Panc1 (cell line): ENCODE measurements at places on chromosomes 12 and 14. TPM values are rescaled to one million over a fixed set of nuclear protein-coding genes. Genes with fewer than 3 reads are reported as not detected.

Gene ZFYVE1
- 19.8 TPM for total RNA-seq

- no peak for DNase-seq
Observed at GRCh38 chr12:29957835-29958234, 174.1 kb upstream of the TMTC1 start.

Gene CLEC7A
- not detected for total RNA-seq

GRCh38 chr12:75446857-75447256 lies 33.7 kb upstream of the GLIPR1 start:
- no peak for DNase-seq

DNA sequence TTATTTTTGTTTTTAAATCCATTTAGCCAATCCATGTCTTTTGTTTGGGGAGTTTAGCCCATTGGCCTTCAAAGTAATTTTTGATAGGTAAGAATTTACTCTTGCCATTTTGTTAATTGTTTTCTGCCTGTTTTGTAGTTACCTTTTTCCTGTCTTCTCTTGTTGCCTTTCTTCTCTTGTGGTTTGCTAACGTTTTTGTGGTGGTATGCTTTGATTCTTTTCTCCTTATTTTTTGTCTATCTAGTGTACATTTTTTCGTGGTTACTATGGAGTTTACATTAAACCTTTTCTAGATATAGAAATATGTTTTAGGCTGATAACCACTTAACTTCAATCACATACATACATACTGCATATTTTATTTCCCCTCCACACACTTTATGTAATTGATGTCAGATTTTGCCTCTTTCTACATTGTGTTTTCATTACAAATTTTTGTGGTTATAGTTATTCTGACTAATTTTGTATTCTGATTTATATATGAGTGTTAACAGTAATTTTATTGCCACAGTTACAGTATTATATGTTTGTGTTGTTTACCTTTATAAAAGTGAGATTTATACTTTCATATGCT lies 19.2 kb upstream of the PPP1R12A start:
- DNase-seq = no peak

DNA sequence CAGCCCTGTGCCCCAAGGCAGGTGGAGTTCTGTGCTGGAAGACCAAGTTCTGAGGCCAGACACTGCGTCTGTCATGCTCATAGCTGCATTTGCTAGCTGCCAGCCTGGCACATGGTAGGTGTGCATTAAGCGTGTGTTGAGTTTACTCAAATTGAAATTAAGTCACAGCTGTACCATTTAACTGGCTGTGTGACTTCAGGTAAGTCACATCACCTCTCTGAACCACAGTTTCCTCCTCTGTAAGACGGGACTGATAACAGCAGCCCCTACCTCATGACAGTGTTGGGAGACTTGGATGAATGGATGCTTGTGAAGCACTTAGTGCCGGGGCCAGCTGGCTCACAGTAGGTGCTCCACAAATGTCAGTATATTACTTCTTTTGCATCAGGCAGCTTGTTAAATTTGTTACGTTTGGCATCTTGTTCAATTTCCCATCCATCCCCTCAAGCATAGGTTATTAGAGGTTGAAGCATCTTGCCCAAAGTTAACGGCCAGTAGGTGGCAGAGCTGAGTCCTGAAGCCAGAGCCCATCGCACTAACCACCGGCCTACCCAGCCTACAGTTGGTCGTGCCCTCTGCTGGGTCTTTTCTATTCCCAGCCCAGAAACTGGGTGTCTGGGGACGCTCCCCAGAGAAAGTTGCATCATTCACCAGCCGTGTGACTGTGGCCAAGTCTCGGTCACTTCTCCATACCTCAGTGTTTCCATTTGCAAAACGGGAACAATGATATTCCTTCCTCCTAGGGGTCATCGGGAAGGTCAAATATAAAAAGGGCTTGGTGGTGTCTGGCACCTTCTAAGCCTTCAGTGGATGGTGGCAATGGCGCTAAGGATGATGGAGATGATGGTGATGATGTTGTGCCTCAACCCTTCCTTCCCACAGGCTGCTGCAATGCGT lies 4.5 kb downstream of the DAO start:
- peak; percentile 12 for DNase-seq

DNA sequence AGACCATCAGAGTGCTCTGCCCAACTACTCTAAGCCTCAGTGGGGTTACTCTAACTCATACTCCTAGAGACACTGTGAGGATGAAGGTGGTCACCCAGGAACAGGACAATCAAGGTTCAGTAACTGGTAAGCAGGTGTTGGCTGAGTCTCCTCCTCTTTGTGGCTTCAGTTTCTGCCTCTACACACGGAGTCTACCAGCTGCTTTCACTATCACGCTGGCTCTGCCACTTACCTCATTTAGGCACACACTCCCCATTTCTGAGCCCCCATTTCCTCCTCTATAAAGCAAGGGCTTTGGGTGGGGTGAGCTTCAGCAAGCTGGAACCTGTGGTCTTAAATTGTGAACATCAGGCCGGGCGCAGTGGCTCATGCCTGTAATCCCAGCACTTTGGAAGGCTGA lies 7.3 kb upstream of the TCHP start:
- DNase-seq = no peak

Gene DLGAP5
- total RNA-seq = 48.7 TPM

GRCh38 chr14:74281069-74281468 lies 21.7 kb downstream of the ABCD4 start:
- DNase-seq = no peak

DNA sequence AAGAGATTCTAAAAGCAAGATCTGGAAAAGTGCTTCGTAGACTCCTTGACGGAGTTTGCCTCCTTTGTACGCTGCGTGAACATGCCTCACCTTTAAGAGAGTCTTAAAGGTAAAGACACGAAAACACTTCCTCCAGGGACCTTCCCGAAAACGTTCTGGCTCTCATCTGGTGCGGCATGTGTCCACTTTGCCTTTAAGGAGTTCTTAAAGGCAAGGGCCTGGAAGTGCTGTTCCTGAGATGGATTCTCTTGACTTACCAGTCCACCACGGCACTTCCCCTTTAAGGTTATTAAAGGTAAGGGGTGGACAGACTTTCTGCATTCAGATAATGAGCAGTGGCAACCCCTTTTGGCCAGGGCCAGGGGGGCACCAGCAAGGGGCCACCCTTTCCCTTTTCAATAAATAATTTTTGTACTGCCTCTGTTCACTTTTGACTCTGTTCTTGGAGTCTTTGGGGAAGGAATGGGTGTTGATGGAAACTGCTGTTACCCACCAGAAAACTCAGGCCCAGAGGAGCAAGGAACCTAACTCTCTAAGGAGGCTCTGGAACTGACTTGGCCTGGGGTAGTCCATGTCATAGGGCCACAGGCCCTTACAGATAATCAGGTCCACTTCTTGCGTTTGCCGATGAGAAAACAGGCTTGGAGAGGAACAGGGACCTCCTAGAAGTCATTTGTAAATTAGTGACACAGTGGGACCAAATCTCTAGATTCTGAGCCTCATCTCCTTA lies 4.4 kb downstream of the REM2 start:
- peak; percentile 48 for DNase-seq

GRCh38 chr14:98711453-98711852 lies 560.5 kb downstream of the BCL11B start:
- DNase-seq = no peak

GRCh38 chr12:26823390-26823789 lies 9.6 kb downstream of the ITPR2 start:
- DNase-seq = no peak

Gene NTF3
- total RNA-seq = not detected

- DNase-seq = no peak
Observed at GRCh38 chr14:69376439-69376838, 21.7 kb downstream of the ERH start.

DNA sequence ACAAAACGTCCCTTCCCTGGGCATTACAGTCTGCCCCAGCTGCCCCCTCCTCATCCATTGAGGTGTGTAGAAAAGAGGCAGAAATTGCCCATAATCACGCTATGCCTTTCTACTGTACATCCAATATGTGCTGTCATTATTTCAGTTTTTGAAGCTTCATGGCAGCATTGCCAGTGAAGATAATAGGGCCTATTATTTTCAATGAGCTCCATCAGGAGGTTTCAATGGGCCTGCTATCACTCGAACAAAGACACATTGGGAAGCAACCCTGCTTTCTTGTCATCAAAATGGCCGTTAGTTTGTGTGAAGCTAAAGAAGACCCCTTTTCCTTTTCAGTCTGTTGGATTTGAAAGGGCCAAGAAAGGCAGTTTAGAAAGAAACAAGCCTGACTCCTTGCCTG lies 653.8 kb downstream of the NOVA1 start:
- DNase-seq = no peak

Gene PYM1
- 32.2 TPM for total RNA-seq

Gene MANSC4
- not detected for total RNA-seq

DNA sequence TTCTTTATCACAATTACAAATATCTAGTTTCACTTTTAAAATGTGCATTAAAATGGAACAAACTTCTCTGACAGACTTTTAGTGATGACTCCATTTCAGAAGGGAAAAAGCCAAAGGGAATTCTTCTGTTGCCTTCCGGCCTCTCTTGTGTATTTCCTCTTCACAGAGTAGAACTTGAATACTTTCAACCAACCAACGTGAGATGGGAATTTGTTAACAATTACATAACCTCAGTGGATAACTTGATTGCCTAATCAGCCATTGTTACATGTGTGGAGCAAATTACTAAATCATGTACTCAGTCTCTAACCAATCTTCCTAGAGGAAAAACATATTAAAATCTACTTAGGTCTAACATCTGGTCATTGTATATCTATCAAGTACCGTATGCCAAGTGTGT lies 291.1 kb downstream of the SYT1 start:
- no peak for DNase-seq

- DNase-seq = no peak
Observed at GRCh38 chr12:52659395-52659794, 7.4 kb upstream of the KRT2 start.

- DNase-seq = no peak
Observed at GRCh38 chr14:82536566-82536965, 1002.9 kb upstream of the SEL1L start.

Gene CSRNP2
- 50.5 TPM for total RNA-seq

GRCh38 chr12:125314051-125314755 lies 249.0 kb downstream of the AACS start:
- DNase-seq = no peak

- no peak for DNase-seq
Observed at GRCh38 chr12:41908206-41908605, 236.5 kb downstream of the GXYLT1 start.

DNA sequence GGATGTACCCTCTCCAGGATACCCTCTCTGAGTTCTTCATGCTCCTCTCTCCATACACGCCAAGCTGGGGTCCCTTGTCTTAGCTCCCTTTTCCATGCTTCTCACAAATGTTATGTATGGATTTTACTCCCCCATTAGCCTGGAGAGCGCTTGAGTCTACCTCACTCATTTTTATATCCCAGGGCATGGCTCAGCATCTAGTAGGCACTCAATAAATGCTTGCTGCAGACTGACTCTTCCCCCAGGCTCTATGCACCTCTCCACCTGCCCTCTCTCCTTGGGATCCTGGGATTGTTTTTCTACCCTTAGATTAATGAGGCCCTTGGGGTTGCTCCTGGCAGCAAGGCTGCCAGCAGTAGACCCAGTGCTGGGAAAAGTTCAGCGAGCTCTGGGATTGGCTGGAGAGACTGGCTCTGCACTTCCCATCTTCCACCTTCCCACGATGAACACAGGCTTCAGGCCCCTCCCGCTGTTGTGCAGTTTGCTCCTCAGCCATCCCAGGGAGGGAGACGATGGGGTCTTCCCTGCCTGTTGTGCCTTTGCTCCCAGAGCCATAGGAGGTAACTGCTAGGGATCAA lies 2.2 kb downstream of the NRIP2 start:
- no peak for DNase-seq

Gene BCL2L2
- total RNA-seq = 18.9 TPM

Gene FAM186B
- 0.13 TPM for total RNA-seq

- DNase-seq = no peak
Observed at GRCh38 chr12:51863933-51864832, 15.7 kb upstream of the FIGNL2 start.

Gene ADAMTS20
- total RNA-seq = not detected

GRCh38 chr12:75978677-75979076 lies 52.9 kb downstream of the PHLDA1 start:
- no peak for DNase-seq

Gene PAX9
- 0.82 TPM for total RNA-seq

- DNase-seq = no peak
Observed at GRCh38 chr14:34642595-34642994, 12.6 kb upstream of the SNX6 start.

DNA sequence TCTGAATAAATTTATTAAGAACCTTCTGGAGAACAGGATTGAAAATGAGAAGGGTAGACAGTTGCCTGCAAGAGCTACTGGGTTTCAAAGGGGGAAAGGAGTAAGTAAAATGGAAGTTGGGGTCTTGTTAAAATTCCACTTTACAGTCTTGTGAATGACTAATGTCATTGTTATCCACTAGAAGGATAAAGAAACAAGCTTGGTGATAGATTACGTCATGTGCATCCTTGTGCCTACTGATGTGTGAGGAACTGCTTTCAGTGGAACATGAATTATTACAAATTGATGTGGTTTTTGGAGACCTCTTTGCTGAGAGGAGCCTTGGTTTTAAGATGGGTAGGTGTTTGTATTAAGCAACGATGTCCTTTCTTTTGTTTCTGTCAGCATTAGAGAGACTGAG lies 272.5 kb upstream of the PRICKLE1 start:
- no peak for DNase-seq

Gene KERA
- not detected for total RNA-seq

Gene EGLN3
- total RNA-seq = 3.6 TPM

DNA sequence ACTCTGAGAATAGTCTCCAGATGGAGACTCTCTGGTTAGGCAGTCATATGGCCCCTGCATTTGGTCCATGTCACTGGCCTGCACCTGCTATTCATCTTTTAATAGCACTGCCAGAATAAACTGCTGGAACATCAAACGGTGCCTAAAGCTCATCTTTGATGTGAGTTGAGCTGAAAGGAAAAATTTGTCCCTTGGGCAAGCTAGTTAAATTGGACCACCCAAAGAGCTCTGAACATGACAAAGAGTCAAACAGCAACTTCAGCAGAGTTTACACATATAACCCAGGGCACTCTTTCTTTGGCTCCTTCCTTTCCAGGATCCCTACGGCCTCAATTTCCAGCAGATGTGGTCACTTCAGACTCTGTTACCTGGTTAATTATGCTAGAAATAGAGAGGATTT lies 269.9 kb downstream of the RPL10L start:
- no peak for DNase-seq

Gene GPR135
- 3.1 TPM for total RNA-seq

- DNase-seq = peak; percentile 17
Observed at GRCh38 chr14:106372870-106373652, 846.7 kb downstream of the TMEM121 start.

Gene NYNRIN
- total RNA-seq = 0.31 TPM

DNA sequence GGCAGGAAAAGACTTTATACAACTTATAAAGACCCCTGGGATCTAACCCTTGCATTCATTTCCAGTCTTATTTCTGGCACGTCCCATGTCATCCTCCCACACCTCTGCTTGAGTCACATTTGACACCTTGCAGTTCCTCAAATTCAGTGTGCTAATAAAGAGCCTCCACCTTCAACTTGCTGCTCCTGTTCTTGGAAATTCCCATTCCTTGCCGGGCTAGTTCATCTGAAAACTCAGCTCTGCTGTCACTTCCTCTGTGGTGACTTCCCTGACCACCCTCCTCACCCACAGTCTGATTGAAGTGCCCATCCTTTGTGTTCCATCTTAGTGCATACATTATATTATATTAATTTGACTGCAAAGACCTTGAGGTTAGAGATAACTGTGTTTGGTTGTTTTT lies 37.4 kb upstream of the PSMA6 start:
- no peak for DNase-seq

Gene CDKL1
- 5.8 TPM for total RNA-seq

GRCh38 chr12:91952916-91953315 lies 192.7 kb downstream of the BTG1 start:
- no peak for DNase-seq

Gene SPRYD3
- total RNA-seq = 25.0 TPM

Gene SETD1B
- 31.2 TPM for total RNA-seq

Gene SPSB2
- 11.6 TPM for total RNA-seq

Gene RPL10L
- total RNA-seq = not detected

Gene TC2N
- 0.49 TPM for total RNA-seq

Gene COQ5
- 42.9 TPM for total RNA-seq
